ENCODE measurements at places on chromosomes 16 and 17.

DNA sequence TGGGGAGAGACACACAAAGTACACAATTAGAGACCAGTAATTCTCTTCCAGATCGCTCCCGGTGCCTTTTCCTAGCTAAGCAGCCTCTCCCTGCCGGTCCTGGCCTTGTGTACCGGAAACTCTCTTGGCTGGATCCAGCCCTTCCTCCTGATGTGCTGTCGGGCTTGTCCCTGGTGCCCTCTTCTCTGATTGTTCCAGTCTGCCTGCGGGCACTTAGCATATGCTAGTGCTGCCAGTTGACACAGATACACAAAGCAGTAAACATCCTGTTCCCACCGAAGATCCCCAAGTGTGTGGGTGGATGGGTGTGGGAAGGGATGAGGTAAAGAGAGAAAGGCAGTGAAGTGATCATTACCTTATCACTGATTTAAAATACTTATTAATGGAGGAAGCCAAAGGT lies 9.7 kb downstream of the HS3ST3B1 start:
- no peak for DNase-seq

GRCh38 chr16:85945424-85945751 lies 46.4 kb downstream of the IRF8 start:
- DNase-seq: no peak

- DNase-seq: no peak
Measured at GRCh38 chr17:78510141-78511075, 66.8 kb downstream of the DNAH17 start.

GRCh38 chr16:10941127-10941933 lies 938 bp downstream of the DEXI start:
- no peak for DNase-seq

DNA sequence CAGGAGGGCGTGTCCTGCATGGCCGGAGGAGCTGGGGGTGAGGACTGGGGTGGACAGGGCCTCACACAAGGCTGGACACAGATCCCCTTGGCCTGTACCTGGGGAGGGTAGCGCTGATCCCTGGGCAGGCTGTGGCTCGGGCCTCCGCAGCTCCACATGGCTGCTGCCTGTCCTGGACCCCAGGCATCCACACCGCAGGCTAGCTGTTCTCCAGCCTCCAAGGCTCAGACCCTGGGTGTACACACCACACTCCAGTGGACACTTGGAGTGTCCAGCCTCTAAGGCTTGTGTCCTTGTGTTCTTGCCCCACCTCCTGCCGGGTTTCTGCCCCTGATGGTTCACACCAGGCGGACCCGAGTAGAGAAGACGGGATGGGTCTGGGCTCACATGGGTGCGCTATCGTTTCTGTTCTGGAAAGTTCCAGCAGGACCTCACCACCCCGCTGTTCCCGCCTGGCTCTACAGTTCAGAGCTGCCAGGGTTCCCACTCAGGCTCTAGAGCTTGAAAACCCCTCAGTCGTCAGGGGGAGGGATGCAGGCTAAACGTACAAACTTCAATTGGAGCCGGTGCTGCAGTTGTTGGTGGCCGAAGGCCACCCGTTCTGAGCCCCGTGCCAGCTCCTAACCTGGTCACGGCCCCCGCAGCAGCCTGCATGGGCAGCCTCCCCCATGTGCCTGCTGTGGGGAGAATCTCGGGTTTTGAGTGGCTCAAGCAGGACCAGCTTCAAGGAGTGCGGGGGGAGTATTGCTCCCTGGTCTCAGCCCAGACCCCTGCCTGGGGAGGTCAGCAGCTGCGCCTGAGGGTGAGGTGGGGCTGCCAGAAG lies 6.6 kb upstream of the FN3KRP start:
- DNase-seq: no peak

- DNase-seq: no peak
Measured at GRCh38 chr16:53561101-53561888, 58.3 kb upstream of the AKTIP start.

DNA sequence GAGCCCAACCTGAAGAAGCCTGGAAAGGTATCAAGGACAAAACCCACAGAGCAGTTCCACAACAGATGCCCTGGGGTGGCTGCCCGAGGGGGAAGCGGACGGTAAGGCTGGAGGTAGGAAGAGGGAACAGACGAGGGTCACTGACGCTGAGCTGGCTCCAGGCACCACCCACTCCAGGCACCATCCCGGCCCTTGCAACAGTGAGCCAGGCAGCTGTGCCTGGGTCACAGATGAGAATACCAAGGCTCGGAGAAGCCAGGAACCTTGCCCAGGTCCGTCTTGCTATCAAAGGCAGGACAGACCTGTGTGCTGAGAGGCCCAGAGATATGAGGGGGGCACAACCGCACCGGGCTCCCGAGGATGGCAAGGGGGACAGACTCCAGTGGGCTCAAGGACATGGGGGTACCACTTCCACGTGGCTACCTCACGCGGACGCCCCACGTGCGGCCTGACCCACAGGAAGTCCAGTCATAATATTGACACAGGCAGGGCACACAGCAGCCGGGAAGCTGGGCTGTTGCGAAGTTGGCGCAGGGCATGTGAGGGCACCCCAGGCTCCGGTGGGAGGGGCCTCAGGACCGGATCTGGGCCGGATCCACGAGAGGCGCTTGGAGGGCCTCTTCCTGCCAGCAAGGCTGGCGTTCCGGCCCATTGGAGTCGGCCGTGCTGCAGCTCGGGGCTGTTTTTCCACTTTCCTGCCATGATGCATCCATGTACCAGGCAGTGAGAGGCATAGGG lies 29.9 kb downstream of the PEMT start:
- DNase-seq: no peak

DNA sequence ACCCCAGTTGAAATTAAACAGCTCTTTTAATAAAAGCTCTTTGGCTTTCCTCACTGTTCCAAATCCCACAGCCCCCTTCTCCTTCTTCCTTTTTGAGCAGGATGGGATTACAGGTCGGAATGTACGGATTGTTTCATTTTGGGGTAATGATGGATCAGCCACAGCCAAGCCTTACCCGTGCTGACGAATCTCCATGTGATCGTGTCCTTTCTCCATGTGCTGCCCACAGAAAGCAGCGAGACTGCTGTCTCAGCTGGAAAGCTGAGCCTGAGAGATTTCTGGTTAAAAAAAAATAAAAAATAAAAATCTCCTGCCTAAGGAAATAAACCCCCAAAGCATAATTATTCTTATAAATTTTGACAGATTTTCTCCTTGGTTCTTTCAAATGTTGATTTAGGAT lies 276.6 kb downstream of the CPPED1 start:
- DNase-seq: no peak

DNA sequence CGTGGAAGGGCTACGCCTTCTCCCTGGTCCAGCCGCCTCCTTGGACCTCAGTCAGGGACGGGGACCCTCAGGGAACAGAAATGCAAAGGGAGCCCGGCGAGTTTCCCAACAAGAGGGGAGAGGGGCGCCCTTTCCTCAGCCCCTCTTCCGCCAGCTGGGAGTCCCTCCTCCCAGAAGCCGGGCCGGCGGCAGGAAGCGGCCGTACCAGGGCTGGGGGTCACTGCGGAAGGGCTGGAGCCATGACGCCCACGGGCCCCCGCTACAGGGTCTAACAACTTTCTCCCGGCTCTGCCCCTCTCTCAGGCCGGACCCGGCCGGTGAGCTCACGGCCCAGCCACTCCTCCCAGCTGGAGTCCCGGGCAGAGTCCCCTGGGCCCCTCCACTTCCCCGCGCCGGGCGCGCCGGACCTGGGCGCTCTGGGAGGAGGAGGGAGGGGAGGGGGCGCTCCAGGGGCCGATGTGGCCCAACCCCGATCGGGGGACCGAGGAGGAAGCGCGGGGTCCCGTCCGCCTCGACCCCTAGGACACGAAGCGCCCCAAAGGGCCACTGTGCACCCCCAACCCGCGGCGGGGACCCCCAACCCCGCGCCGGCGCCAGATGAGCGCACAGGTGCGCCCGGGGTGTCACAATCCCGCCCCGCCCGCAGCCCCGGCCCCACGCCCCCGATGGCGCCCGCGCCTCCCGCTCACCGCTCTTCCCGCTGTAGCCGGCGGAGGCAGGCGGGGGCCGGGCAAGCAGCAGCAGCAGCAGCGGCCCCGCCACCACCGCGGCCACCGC lies 578 bp downstream of the PGAP6 start:
- no peak for DNase-seq

DNA sequence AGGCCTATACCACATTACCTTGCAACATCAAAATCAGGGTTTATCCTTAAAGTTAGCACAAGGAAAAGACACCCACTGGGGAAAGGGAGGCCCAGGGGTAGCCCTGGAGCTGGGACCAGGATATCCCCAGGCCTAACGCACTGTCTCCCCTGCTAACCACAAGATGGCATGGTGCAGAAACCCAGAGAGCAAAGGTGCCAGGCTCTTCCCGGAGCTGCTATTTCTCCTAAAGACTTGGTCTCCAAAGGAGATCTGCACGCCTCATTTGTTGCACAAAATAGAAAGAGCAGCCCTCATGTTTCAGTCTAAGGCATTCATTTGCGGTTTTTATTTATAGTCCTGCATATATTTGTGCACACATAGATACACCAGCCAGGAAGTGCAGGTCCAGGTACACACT lies 408.6 kb downstream of the SOX9 start:
- DNase-seq: no peak

DNA sequence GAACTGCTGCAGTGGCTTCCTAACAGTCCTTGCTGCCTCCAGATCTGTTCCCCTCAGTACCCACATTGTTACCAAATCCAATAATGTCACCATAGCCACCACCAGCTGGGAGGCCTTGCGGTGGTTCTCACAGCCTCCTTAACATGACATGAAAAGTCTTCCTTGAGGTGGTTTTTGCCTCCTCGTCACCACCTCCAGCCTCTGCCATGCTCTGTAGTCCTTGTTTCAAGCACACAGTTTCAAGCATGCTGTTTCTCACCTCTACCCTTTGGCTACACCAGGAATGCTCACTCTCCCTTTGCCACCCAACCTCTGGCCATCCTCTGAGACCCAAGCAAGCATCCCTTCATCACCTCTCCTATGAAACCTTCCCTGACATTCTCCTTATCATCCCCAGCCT lies 47.2 kb downstream of the DNAH9 start:
- no peak for DNase-seq

GRCh38 chr17:8005967-8006730 lies 3.7 kb downstream of the GUCY2D start:
- DNase-seq: no peak

GRCh38 chr17:73297934-73298861 lies 13.6 kb downstream of the CDC42EP4 start:
- no peak for DNase-seq

DNA sequence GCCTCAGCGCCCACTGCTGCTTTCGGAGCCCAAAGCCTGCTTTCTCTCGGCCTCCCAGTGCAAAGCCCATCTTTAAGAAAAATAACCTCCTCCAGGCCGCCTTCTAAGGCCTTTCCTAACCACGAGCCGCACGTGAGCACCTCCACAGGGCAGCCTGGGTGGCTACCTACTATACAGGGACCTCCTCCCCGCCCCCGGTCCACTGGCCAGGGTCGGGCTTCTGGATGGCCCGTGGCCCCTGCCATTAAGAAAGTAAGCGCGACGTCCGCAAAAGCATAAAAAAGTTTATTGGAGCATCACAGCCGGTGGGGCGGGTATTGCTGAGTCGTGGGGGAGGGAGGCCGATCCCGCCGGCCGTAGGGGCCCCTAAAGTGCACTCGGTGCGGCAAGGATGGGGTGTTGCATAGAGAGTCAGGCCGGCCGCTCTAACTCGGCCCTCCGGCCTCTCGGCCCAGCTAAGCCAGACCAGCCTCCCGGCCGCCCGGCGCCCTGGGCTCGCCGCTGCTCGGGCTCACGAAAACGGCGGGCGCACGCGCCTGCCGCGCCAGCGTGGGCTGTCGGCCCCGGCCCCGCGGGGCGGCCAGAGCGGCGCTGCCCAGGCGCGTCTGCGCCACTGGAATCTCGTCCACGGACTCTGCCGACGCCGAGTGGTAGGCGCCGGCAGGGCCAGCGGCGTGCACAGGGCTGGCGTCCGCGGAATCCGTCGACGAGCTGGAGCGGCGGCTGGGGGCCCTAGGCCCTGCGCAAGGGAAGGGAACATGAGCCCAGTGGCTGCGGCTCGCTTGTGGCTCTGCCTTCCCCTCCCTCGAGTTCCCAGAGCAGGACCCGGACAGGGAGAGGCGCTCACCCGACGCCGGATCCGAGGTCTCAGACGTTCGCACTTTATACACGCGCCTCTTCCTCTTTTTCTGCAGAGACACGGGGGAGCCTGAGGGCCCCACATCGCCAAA lies 1.1 kb upstream of the TPPP3 start:
- DNase-seq: no peak

- DNase-seq: no peak
Measured at GRCh38 chr16:19753815-19754643, 36.0 kb downstream of the IQCK start.

DNA sequence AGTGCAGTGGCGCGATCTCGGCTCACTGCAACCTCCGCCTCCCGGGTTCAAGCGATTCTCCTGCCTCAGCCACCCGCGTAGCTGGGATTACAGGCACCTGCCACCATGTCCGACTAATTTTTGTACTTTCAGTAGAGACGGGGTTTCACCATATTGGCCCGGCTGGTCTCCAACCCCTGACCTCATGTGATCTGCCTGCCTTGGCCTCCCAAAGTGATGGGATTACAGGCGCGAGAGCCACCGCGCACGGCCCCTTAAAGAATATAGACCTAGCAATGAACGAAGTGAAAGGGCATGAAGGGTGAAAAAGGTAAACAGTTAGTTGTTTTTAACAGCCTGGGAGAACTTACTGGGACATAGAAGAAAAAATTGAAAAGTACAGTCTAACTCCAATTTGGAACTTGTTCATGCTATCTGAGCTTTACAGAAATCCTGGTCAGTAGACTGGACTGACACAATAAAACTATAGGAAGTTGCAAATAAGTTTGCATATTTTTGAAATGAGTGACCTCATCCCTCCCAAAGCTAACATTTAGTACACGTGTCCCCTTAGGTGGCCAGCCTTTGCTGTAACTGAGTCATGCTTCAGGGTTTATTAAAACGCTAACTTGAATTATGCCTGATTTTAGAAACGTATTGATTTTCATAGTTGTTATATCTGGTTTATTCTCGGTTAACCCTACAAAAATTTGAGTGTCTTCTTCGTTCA lies 1.8 kb downstream of the COG1 start:
- no peak for DNase-seq

DNA sequence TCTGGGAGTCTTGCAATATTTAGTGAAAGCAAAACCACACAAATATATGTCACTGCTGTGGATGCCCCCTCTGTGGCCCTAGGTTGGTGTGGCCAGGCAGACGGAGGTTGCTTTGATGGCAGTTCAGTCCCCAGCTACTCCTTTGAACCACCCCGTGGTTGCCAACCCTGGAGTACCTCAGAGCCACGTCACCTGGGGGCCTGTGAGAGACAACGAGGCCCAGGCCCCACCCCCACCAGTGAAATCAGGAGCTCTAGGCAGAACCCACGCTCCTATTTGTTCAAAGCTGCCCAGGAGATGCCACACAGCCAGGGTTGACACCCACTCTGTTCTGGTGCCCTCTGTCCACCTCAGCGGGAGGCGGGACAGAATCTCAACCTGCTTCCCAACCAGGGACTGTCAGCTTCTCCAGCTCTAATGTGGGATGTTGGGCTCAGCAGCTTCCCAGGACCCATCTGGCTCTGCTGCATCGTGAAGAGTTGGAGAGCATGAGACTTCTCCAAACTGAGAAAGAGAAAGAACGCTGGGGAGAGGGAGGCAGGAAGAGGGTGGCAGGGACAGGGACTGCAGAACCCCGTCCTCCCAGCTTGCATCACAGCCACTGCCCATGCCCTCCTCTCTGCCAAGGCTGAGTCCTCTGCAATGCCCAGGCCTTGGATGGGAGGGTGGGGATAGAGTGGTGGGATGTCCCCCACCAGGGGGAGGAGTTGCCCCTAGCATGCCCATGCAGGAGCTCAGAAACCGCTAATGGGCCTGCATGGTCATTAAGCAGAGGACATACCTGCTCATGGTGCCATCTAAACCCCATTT lies 81.8 kb downstream of the C16orf78 start:
- no peak for DNase-seq

GRCh38 chr16:46845952-46846351 lies 15.0 kb upstream of the C16orf87 start:
- DNase-seq: no peak

Data from stimulated activated CD4-positive, alpha-beta T cell treated with anti-CD3 and anti-CD28 coated beads, Interleukin-1b, Interleukin-23, amount 100 ng/mL, for 1 hour (primary cell).